Neural progenitor cell (in vitro differentiated cells): ENCODE measurements at places on chromosomes 2 and 18. TPM values are rescaled to one million over a fixed set of nuclear protein-coding genes. Genes with fewer than 3 reads are reported as not detected.

Gene SIX3
- 14.5 and 28.8 TPM in 2 replicates for total RNA-seq

Gene ABCB11
- total RNA-seq, result 0.09 TPM in 1 of 2 replicates, not detected in the other

Gene DSC2
- total RNA-seq, result 11.9 and 16.0 TPM in 2 replicates

Gene GALNT14
- total RNA-seq, result 6.0 and 6.4 TPM in 2 replicates

Gene DSG4
- not detected in 2 replicates for total RNA-seq

Gene KIF5C
- 53.0 and 63.1 TPM in 2 replicates for total RNA-seq

Gene TDRD15
- total RNA-seq, result not detected in 2 replicates

Gene UCN
- total RNA-seq, result 0.56 and 1.2 TPM in 2 replicates

Gene ROCK2
- total RNA-seq, result 22.3 and 36.1 TPM in 2 replicates

Gene NEURL3
- total RNA-seq, result 0.12 TPM in 1 of 2 replicates, not detected in the other

Gene HOXD12
- not detected in 2 replicates for total RNA-seq

Gene IL18R1
- total RNA-seq, result 0.07 TPM in 1 of 2 replicates, not detected in the other

Gene SOX11
- total RNA-seq, result 176 and 178 TPM in 2 replicates

Gene BMP10
- not detected in 2 replicates for total RNA-seq

Gene LRP1B
- total RNA-seq, result 0.09 TPM in 1 of 2 replicates, not detected in the other

Gene IRS1
- 8.4 and 13.0 TPM in 2 replicates for total RNA-seq

Gene KLF11
- total RNA-seq, result 9.6 and 9.7 TPM in 2 replicates

Gene LOXL3
- total RNA-seq, result 24.2 and 39.1 TPM in 2 replicates

Gene PROC
- total RNA-seq, result 0.25 TPM in 1 of 2 replicates, not detected in the other

Gene SCYGR6
- not detected in 2 replicates for total RNA-seq

Gene SLC38A11
- not detected in 2 replicates for total RNA-seq

Gene BARD1
- 38.6 and 42.8 TPM in 2 replicates for total RNA-seq

Gene CKAP2L
- total RNA-seq, result 28.2 and 53.7 TPM in 2 replicates

Gene ALKAL2
- not detected in 2 replicates for total RNA-seq

Gene PLEKHM3
- 15.1 and 19.5 TPM in 2 replicates for total RNA-seq

Gene UPP2
- total RNA-seq, result not detected in 2 replicates

Gene PJVK
- total RNA-seq, result 3.0 and 4.4 TPM in 2 replicates

Gene GTF2A1L
- 1.6 and 3.7 TPM in 2 replicates for total RNA-seq

Gene INHBB
- total RNA-seq, result not detected in 2 replicates

Gene SOS1
- total RNA-seq, result 26.6 and 28.5 TPM in 2 replicates

Gene HMSD
- 0.19 and 0.88 TPM in 2 replicates for total RNA-seq

Gene NEB
- total RNA-seq, result 0.49 and 0.53 TPM in 2 replicates

Gene EVX2
- total RNA-seq, result not detected in 2 replicates

Gene ACVR1
- total RNA-seq, result 8.2 and 14.0 TPM in 2 replicates

Gene CHST9
- 0.77 and 1.3 TPM in 2 replicates for total RNA-seq

Gene ERBB4
- 0.59 and 1.5 TPM in 2 replicates for total RNA-seq

Gene ARHGAP15
- 2.5 and 5.9 TPM in 2 replicates for total RNA-seq

Gene CCDC148
- total RNA-seq, result 4.2 and 9.3 TPM in 2 replicates

Gene LYPD6
- 4.1 and 4.4 TPM in 2 replicates for total RNA-seq

Gene FTCDNL1
- 0.31 and 2.7 TPM in 2 replicates for total RNA-seq

Gene SCN3A
- total RNA-seq, result 0.40 TPM in 1 of 2 replicates, not detected in the other

Gene ADD2
- 45.3 and 63.3 TPM in 2 replicates for total RNA-seq

Gene SLC39A10
- total RNA-seq, result 179 and 253 TPM in 2 replicates

Gene GREB1
- total RNA-seq, result 30.8 and 33.2 TPM in 2 replicates

Gene ZC3H6
- 16.0 and 21.7 TPM in 2 replicates for total RNA-seq

Gene LCT
- 0.03 TPM in 1 of 2 replicates, not detected in the other for total RNA-seq

Gene ATG16L1
- 25.3 and 29.9 TPM in 2 replicates for total RNA-seq

Gene PTPRM
- total RNA-seq, result 13.9 and 18.6 TPM in 2 replicates

Gene CHRNA1
- 0.11 TPM in 1 of 2 replicates, not detected in the other for total RNA-seq

Gene VRK2
- 24.1 and 39.2 TPM in 2 replicates for total RNA-seq
